ENCODE measurements at places on chromosomes 5 and 9. TPM values are rescaled to one million over a fixed set of nuclear protein-coding genes. Genes with fewer than 3 reads are reported as not detected.

GRCh38 chr5:93891491-93892480 lies 150.4 kb upstream of the POU5F2 start:
- DNase-seq = no peak

- DNase-seq = no peak
These were observed 19.5 kb downstream of the CXXC5 start for GRCh38 chr5:139667730-139668063.

GRCh38 chr9:70083429-70083828 lies 39.8 kb downstream of the MAMDC2 start:
- DNase-seq = no peak

- DNase-seq = peak; percentile 97
These were observed at the start of gene ANGPTL2 for GRCh38 chr9:127122176-127123063. ANGPTL2 (minus strand) TSS chr9:127122635; CDS start chr9:127108731, 13,904 bp downstream.

- DNase-seq = no peak
These were observed 43.8 kb downstream of the ACTL7B start for GRCh38 chr9:108811944-108812343.

DNA sequence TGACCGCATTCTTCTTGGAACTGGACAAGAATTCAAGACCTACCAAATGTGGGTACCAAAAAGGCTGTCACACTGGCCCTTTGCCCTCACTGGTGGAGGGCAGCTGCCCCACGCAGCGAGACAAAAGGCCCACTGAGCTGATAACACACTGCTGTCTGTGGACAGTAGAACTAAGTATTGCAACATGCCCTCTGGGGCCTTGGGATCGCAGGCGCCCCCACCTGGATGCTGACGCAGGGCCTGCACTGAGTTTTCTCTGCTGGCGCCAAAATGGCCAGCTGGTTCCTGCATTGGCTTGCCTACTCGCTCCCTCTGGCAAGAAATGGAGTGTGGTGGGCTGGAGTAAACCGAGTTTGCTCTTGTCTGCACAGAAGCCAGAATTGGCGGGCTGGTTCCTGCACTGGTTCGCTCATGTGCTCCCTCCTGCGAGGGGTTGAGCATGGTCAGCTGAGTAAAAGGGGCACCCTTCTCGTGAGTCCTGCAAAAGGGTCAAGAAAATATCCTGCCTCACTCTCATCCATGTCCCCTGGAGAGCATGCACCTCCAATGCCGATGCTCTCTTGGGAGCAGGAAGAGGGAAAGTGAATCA lies 55.7 kb downstream of the NXNL2 start:
- DNase-seq = no peak

GRCh38 chr9:77554586-77555105 lies 93.5 kb downstream of the GNA14 start:
- DNase-seq = no peak

GRCh38 chr9:109317979-109318741 lies 2.7 kb downstream of the EPB41L4B start:
- DNase-seq = no peak

DNA sequence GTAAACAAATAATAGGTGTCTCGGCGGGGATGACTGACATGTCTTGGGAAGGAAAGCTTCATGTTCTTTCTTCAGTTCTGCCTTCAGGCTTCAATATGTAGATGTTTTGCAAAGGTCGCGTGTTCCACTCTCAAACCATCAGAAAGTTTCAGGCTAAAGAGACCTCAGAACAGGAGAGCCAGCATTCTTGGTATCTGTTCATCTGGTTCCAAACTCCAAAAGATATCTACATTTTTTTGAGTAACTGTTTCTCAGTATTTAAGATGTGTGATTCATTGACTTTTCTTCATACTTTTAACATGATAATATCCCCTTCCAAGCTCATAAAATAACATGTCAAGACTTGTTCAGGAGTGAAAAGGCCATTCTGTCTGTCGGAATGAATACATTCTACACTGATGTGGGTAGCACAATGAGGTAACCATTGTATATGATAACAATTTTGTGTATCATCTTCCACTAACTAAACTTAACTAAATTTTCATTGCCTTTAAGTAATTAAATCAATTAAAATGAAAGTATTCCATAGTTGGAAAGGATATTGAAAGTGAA lies 183.6 kb downstream of the CFAP90 start:
- DNase-seq = no peak

DNA sequence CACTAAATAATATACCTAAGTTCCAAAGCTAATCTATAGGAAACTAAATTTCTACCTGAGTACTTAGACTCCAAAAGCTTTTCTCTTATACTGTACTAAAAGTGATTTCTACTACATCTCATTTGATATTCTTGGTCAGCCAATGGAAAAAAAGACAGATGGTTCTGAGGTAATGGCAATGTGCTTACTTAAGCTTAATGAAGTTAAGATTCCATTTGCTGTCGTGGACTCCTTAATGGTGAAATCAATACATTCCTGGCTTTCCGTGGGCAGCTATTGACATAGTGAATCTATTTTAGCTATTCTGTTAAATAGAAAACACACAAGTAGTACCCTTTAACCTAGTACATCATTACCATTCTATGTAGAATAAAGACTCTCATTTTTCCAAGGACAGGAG lies 1825.6 kb upstream of the CDH9 start:
- no peak for DNase-seq

DNA sequence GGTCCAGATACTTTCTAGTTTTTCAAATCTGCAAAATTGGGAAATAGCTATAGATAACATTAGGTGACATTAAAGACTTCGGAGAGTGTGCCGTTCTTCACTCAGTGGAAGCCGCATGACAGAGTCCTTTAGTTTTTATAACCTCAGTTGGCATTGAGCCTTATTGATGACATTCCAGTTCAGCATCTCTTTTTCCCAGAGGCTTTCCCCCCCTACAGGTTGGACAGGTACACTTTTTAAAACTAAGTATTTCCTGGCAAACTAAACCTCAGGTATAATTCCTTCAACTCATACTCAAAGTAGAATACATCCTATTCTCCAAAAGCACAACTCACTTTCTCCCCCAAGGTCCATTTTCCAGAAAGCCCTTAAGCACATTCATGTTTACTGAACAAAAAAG lies 58.7 kb downstream of the SLC46A2 start:
- DNase-seq = no peak

DNA sequence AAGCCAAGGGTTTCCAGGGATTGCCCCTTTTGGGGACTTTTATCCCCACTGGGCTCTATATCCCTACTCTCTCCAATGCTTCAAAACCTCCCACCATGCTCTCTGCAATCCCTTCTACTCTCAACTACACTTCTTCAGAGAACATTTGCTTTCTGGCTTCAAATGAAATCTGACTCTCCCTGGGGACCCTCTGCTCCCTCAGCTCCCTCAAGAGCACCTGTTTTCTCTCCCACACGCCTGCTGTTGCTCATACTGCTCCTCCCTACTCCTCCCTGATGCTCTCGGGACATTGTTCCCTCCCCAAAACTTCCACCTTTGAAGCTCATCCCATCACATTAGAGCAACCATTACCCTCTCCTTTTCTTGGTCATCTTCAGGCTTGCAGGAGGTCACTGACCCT lies 344.9 kb downstream of the CDK5RAP2 start:
- no peak for DNase-seq

- DNase-seq = no peak
These were observed 249.9 kb downstream of the MARCHF11 start for GRCh38 chr5:15929611-15930263.

DNA sequence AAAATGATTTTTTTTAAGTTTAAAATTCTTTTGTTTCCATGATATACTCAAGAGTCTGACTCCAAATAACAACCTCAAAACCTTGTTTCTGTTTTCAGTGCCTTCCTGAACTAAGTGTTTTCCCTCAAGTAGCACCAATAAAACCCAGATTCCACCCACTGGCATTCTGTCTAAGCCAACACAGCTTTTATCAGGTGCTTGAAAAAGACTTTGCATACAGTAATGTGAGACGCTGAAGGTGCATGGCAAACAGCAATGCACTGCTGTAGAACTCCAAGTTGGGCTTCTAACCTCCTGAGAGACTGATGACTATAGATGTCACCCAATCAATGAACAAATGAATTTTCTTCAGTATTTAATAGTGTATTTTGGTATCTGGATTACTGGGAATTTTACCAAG lies 95.7 kb downstream of the NFIB start:
- no peak for DNase-seq

GRCh38 chr5:3302228-3302627 lies 293.4 kb upstream of the IRX1 start:
- DNase-seq = no peak

- DNase-seq = no peak
These were observed 104.0 kb upstream of the ALDH1B1 start for GRCh38 chr9:38288502-38288901.

GRCh38 chr5:14787801-14788579 lies 83.6 kb downstream of the ANKH start:
- no peak for DNase-seq

- no peak for DNase-seq
These were observed 46.6 kb downstream of the CD180 start for GRCh38 chr5:67149951-67150523.

DNA sequence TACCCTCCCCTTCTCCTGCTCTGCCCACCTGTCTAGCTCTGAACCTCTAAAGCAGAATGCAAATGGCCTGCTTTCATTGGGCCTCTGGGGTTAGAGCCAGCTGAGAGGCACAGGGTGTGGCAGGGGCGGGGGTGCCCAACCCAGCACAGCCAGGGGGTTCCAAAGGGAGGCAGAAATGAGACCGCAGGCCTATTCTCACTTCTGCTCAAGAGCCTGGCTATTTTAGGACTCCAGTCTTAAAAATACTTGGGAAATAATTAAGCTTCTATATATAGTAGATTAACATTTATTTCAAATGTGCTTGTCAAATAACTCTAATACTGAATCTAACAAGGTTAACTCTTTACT lies 5.7 kb downstream of the QSOX2 start:
- DNase-seq = no peak

GRCh38 chr9:2290382-2290781 lies 275.2 kb downstream of the SMARCA2 start:
- no peak for DNase-seq

- no peak for DNase-seq
These were observed 7.1 kb downstream of the ANP32B start for GRCh38 chr9:97990259-97990658.

GRCh38 chr9:126160067-126160853 lies 166.4 kb upstream of the MVB12B start:
- no peak for DNase-seq

GRCh38 chr5:39670391-39670790 lies 245.6 kb upstream of the DAB2 start:
- no peak for DNase-seq

- DNase-seq = peak; percentile 46
These were observed 27.6 kb upstream of the LTC4S start for GRCh38 chr5:179766021-179766725.

DNA sequence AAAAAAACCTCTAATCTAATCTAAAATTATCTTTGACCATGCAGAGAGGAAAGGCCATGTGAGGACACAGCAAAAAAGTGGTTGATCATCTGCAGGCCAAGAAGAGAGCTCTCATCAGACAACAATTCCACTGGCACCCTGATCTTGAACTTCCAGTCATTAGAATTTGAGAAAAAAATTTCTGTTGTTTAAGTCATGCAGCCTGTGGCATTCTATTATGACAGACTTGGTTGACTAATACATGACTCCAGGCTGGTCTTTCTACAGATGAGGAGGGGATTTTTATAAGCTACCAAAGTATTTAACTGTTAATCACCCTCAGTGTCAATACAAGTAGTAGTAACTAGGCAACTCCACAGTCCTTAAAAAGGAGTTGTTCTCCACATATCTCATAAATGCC lies 358.5 kb upstream of the RGMB start:
- no peak for DNase-seq

- DNase-seq = no peak
These were observed 85.5 kb upstream of the NUDT12 start for GRCh38 chr5:103648086-103648485.

DNA sequence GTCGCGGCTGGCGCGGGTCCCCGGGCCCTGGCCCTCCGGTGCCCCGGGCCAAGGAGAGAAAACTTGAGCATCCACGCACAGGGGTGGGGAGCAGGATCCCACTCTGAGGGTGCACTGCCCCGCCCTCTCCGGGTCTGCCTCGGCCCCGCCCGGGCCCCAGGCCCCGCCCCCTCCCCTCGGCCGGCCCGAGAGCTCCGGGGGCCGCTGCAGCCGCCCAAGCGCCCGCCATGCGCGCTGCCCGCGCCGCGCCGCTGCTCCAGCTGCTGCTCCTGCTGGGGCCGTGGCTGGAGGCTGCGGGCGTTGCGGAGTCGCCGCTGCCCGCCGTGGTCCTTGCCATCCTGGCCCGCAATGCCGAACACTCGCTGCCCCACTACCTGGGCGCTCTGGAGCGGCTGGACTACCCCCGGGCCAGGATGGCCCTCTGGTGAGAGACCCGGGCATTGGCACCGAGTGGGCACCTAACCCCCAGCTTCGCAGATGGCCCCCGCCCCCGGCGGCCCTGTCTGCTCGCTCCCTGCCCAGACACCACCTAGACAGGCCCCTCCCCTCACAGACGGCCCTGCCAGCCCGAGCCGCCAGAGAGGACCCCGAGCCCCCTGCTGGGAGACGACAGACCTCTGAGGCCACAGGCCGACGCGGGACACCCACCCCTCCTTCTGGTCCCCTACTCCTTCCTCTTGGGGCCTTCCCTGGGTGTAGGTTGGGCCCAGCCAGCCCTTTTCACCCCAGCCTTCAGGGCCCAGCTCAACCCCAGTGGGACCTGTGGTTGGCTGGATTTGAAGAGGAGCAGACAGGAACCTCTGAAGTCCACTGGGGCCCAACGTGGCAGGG lies at the start of gene CERCAM:
Gene CERCAM (plus strand): TSS at position 207 of the 831 bp plus-strand sequence. CDS start 21 bp downstream, at position 228.
- DNase-seq = peak; percentile 89

- DNase-seq = peak; percentile 95
These were observed 21.9 kb upstream of the QSOX2 start for GRCh38 chr9:136267261-136268111.

GRCh38 chr5:57185313-57185712 lies 11.5 kb downstream of the GPBP1 start:
- no peak for DNase-seq

GRCh38 chr5:180799902-180800801 lies 2.5 kb downstream of the MGAT1 start:
- no peak for DNase-seq

B4GALT7 gene
- 24.1 TPM for polyA plus RNA-seq

ARID3C gene
- not detected for polyA plus RNA-seq

SMAD5 gene
- 8.7 TPM for polyA plus RNA-seq

TICAM2 gene
- polyA plus RNA-seq = 1.5 TPM

ANXA2R gene
- polyA plus RNA-seq = 1.4 TPM

KIAA0825 gene
- polyA plus RNA-seq = 0.43 TPM

CATSPER3 gene
- 0.48 TPM for polyA plus RNA-seq

GADD45G gene
- 157 TPM for polyA plus RNA-seq

C5orf52 gene
- polyA plus RNA-seq = not detected

GARNL3 gene
- 9.1 TPM for polyA plus RNA-seq

CFAP90 gene
- polyA plus RNA-seq = 0.05 TPM
